ENCODE measurements at places on chromosomes 6 and 20.
A peak's percentile ranks its signal among the peaks of the same experiment; 100 is the strongest.

- DNase-seq, result no peak
Measured at GRCh38 chr6:41579088-41579610, 33.0 kb downstream of the FOXP4 start.

DNA sequence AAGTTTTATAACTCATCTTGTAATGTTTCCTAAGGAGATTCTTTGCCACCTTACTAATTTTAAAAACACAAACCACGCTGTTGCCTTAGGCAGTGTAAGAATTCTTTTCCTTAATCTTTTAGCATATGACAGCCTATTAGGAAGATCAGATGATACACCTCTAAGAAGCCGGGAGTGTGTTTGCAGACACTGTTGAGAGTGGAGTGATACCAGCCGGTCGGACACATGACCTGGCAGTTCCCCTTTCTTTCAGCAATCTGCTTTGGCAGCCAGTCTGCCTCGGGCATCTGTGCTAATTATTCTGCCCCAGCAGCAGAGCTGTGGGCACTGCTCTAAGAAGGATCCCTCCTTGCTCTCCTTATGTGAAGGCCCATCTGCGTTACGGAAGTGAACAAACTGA lies 50.9 kb downstream of the PLCB4 start:
- no peak for DNase-seq

- DNase-seq, result peak; percentile 45
Measured at GRCh38 chr6:68778356-68779020, 143.4 kb downstream of the ADGRB3 start.

- DNase-seq, result no peak
Measured at GRCh38 chr6:112144145-112144926, 56.9 kb downstream of the FAM229B start.

DNA sequence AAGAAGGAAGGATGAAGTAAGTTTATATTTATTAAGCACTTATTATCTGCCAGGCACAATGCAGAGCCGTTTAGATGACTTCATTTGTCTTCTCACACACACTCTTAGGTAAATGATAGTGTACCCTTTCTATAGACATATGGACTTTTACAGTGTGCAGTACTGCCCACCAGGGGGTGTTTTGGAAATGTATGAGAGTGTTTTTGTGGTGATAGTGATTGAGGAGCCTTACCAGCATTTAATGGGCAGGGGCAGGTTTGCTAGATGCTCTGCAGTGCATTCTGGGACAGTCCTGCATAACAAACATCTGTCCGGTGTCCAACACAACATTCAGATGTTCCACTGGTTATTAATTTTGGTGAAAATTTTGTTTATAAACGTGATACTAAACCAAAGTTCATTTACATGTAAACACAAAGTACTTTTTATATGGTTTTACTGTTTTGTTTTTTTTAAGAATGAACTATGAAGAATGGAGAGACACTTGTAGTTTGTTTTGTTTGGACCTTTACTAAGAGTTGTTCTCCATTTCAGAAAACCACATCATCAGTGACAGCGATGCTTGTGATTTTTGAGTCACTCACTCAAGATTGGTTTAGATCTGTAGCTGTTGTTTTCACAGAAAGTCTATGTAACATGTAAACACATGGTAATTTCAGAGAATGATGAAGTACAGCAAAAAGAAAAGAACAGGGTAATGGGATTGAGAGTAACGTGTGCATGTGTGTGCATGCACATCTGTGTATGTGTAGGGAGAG lies 19.9 kb downstream of the KCNS1 start:
- DNase-seq, result peak; percentile 27

- DNase-seq, result no peak
Measured at GRCh38 chr20:23334111-23334510, 16.5 kb upstream of the NXT1 start.

GRCh38 chr20:44018259-44018941 lies 103.7 kb downstream of the TOX2 start:
- peak; percentile 68 for DNase-seq

Data from HEK293T (cell line).